ENCODE measurements at places on chromosomes 16 and 17.

DNA sequence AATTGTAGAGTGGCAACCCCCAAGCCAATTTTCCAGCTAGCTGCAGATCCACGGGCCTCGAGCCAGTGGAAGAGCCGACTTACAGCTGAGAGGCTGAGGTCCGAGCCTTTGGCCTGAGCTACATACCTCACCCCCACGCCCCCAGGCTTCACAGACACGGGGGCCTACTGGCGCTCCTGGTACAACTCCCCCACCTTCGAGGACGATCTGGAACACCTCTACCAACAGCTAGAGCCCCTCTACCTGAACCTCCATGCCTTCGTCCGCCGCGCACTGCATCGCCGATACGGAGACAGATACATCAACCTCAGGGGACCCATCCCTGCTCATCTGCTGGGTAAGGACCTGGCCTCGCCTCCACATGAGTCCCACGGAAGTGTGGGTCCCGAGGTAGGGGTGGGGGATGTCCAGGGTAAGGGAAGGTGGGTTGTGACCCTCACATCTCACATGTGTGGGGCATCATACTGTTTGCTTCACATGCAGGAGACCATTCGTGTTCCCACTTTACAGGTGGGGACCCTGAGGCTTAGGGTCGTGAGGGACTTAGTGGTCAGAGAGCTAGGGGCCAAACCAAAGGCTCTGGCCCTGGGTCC lies 3.4 kb downstream of the ACE start:
- DNase-seq, result no peak

- no peak for DNase-seq
These were observed 5.0 kb upstream of the TRAF4 start for GRCh38 chr17:28738680-28739384.

GRCh38 chr16:84600343-84601229 lies 17.3 kb downstream of the COTL1 start:
- no peak for DNase-seq

DNA sequence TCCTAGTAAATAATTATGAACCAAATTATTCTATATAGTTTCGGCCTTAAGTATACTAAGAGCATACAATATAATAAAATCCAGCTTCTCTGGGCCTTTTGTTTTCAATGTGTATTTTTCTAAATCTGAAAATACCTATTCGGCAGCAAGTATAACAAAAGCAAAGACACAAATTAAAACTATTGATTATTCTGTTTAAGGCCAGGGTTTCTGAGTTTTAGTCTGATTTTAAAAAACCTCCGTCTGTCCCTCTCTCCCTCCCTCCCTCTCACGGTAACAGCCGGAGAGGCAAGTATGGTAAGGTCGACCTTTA lies 1.5 kb downstream of the TOB1 start:
- DNase-seq, result no peak

DNA sequence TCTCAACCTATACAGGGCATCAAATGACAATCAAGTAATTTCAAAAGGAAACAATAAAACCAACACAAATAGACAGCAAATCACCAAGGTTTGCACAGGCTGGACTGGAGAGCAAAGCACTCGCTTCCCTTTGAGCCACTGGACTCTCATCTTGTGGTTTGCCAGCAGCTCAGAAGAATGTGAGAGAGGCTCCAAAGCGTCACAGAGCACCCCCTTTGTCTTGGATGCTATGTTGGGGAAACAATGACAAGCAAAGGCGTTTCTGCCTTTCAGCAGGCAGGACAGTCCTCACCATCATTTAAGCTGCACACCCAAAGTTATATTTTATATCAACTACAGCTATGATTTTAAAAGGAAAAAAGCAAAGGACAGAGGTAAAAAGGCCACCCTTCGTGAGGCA lies 13.2 kb downstream of the SLC6A4 start:
- DNase-seq, result no peak

DNA sequence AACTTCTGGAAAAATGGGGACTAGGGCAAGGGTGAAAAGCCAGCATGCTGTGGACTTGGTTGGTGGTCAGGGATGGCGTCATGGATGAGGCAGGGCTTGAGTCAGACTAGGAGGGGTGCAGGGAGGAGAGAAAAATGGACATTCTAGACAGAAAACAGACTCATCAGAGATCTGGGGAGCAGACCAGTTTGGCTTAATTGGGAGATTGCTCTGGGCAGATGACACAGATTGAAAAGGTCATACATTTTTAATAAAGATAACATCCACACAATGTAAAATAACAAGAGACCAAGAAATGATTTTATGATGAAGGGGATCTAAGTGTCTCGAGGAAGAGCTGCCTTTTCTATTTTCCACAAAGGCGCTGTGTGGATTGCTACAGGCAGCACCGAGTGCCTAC lies 326.3 kb downstream of the XYLT1 start:
- DNase-seq, result no peak

- DNase-seq, result no peak
These were observed 5.2 kb upstream of the CCDC182 start for GRCh38 chr17:57750109-57750871.

DNA sequence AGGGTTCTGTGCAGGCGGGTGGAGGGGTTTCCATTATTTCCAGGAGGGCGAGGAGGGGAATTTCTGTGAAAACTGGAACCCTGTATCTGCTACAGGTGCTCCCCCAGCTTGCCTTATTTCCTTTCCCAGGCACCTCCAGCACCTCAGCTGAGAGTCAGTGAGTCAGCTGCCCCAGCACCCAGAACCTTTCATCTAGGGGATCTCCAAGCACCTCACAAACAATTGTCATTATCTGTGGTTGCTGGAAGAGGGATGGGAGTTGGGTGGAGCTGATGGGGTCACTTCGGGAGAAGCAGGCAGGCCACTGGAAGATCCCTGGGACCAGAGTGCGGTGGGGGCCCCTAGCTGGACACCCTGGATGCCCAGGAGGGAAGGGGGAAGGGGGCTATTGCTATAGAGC lies 10.0 kb upstream of the CLUH start:
- DNase-seq, result no peak

DNA sequence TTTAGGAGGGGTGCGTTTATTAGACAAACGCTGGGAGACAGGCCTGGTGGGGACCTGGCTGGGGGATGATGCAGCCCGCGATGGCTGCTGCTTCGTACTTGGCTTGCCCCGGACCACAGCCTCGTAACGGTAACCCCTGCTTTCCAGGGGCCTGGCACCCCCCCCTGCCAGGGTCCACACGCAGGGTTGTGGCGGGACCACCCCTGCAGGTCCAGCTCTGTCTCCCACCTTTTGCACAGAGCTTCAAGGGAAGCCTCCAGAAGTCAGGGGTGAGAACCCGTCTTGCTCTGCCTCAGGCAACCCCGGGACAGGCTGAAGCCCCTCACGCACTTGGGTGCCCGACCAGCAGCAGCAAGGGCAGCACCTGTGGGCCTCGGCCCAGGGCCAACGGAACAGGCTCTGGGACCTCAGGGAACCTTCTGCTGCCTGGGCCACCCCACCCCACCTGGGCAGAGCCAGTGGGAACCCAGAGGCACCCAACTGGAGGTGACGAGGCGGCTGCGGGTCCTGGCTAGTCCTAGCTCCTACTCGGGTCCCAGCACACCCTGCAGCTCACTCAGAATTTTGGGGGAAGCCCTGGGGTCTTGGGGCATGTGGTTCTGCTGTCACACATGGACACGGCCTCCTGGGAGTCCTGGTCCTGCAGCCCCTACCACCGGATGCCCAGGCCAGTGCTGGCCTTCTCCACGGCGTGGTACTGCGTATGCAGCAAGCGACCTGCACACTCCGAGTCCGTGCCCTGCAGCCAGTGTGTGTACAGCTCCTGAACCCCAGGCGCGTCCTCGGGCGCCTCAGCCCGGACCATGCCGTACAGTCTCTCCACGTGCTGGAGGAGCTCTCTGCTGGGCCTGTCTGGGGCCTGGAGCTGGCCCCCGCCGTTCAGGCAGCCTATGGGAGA lies 3.1 kb downstream of the HAGHL start:
- DNase-seq, result no peak

- no peak for DNase-seq
These were observed 1243.8 kb downstream of the CDH8 start for GRCh38 chr16:60792437-60792836.

GRCh38 chr16:71384073-71384724 lies 25.7 kb downstream of the CALB2 start:
- no peak for DNase-seq

DNA sequence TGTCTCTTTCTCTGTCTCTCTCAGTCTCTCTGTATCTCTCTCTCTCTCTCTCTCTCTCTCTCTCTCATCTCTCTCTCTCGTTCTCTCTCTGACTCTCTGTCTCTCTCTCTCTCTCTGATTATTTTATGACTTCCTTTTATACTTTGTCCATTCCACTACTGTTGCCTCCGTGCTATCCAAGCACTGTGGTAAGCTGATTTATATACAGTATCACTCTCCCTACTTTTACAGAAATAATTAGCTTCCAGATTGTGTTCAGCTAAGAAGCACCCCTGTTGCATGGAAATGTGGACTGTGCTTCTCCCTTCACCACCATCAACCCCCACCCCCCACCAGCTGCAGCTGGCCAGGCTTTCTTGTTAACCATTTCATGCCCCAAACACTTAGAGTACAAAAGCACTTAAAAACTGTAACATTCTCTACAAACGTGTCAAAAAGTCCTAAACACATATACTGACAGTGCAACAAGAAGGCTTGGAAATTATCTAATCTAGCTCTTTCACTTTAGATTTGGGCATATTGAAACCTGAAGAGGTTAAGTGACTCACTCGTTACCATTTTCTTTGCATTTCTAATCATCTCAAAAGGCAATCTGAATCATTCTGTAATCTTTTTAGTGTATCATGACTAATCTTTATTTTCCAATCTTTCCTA lies 11.6 kb upstream of the TMEM100 start:
- no peak for DNase-seq

DNA sequence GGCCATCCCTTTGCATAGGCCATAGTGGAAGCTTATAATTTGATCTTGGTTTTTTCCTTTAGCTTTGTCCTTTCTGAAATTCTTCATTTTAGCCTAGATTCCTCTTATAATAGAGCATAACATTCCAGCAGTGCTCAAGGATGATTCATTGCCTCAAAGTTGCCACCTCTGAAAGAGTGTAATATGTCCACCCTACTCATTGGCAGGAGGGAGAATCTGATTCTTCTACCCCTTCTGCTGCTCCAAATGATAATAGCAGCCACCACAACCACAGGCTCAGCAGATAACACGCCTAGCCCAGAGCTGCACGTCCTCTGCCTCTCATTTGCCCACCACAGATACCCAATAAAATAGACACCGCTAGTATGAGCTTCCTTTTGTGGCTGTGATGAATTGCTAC lies 337.4 kb upstream of the HSBP1 start:
- no peak for DNase-seq

DNA sequence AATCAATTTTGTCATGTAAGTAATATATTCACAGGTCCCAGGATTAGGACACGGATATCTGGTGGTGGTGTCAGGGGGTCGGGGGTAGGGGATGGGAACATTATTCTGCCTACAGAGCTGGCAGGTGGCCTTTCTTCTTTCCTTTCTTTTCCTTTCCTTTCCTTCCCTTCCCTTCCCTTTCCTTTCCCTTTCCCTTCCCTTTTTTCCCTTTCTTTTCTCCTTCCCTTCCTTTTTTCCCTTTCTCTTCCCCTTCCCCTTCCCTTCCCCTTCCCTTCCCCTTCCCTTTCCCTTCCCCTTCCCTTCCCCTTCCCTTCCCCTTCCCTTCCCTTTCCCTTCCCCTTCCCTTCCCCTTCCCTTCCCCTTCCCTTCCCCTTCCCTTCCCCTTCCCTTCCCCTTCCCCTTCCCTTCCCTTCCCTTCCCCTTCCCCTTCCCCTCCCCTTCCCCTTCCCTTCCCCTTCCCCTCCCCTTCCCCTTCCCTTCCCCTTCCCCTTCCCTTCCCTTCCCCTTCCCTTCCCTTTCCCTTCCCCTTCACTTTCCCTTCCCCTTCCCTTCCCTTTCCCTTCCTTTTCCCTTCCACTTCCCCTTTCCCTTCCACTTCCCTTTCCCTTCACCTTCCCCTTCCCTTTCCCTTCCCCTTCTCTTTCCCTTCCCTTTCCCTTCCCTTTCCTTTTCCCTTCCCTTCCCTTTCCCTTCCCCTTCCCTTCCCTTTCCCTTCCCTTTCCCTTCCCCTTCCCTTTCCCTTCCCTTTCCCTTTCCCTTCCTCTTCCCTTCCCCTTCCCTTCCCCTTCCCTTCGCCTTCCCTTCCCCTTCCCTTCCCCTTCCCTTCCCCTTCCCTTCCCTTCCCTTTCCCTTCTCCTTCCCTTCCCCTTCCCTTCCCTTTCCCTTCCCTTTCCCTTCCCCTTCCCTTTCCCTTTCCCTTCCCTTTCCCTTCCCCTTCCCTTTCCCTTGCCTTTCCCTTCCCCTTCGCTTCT lies 145.9 kb downstream of the PRKCB start:
- DNase-seq, result no peak

- no peak for DNase-seq
These were observed 1.3 kb downstream of the PSMD12 start for GRCh38 chr17:67364847-67365737.

- no peak for DNase-seq
These were observed 20.3 kb downstream of the CLUH start for GRCh38 chr17:2691069-2691871.

DNA sequence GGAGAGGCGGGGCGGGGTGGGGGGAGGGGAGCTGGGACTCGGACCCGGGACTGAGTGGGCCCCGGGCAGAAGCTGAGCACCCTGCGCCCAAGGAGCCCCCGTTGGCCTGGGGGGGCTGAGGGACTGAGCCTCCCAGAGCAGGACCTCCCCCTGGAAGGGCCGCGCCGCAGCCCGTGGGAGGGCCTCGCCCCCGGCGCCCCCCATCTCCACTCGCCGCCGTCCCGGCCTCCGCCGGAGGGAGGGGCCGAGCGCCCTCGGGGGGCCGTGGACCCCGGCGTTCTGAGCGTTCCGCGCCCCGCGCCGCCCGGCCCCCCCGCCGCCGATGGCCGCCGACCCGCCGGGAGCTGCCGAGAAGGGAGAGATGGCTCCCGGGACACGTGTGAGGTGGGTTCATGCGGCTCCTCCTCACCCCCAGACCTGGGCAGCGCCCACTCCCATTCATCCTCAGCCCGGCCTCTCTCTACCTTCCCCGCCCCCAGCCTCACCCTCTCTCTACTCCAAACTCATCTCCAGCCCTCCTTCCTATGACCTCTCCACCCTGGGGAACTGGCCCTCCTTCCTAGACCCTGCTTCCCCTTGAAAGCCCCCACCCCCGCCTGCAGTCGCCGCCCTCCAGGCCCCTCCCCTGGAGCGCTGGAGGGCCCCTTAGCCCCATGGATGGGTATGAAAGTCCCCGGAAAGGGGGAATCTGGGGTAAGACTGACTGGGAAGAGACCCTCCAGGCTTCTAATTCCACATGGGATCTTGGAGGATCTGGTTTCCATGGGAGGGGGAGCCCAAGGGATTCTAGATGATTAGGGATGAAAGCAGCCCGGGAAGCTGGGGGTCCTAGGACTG lies 922 bp downstream of the FBXL19 start:
- no peak for DNase-seq

DNA sequence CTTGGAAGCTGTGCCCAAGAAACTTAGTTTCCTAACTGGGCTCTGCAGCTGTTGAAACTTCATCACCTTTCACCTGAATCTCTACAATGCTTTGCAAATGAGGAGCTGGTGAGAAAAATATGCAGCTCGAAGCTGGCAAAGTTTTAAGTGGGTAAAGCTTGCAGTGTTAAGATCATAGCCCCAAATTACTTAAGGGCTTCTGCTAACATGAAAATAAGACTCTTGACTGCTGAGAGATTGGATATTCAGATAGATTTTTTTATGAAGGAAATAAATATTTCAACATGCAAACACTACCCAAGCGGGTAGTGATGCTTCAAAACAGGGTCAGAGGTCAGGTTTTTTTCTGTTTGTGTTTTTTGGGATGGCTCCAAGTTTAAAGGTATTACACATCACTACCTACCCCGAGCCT lies 278.7 kb downstream of the FTO start:
- no peak for DNase-seq

- no peak for DNase-seq
These were observed 83.2 kb upstream of the CLEC18A start for GRCh38 chr16:69867784-69868560.

- no peak for DNase-seq
These were observed 50.7 kb upstream of the TAC4 start for GRCh38 chr17:49898366-49899190.

- DNase-seq, result no peak
These were observed 20.9 kb downstream of the GNAO1 start for GRCh38 chr16:56212144-56212543.
